Coronary artery (tissue), 2 donors: ENCODE measurements at places on chromosomes 7 and 10.

- DNase-seq: no peak
Measured at GRCh38 chr10:75764974-75765788, 333.8 kb downstream of the LRMDA start.

- DNase-seq: no peak
Measured at GRCh38 chr10:113527211-113527906, 25.5 kb upstream of the HABP2 start.

DNA sequence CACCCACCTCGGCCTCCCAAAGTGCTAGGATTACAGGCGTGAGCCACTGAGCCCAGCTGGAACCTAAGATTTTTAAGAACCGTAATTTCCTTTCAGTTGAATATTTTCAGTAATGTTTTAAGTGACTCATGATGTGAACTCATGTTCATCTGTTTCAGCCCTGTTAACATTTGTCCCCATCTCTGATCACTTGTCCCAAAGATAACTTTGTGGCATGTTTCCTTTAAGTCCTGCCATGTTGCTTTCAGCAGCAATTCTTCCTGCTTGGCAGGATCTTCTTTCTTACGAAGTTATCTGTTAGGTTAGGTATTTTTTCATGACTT is 19.3 kb downstream of the ZRANB1 start:
- no peak for DNase-seq

DNA sequence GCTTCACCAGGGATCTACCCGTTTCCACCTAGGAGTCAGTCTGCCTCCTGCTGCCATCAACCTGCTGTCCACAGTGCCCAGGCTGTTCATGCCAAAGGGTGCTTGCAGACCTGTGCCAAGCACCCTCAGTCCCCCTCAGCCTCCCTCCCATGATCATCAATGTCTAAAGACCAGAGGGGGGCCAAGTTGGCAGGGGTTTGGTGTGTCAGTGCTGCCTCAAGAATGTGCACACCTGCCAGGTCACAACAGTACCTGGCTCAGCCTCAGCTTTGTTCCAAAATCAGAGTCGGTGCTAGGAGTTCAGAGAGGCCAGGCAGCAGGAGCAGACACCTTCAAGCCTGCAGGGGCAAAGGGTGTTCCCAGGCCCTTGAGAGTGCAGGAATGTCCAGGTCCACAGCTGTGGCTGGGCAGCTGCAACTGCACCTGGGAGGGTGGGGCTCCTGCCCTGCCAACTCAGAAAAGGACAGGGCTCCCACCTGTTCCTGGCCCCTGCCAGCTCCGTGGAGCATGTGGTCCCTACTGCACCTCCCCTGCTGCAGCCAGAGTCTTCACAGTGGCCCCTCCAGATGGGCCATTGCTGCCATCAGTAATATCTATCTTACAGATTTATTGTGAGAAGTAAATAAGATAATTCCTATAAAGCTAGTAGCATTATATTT is 219.5 kb downstream of the POLR1F start:
- no peak for DNase-seq

DNA sequence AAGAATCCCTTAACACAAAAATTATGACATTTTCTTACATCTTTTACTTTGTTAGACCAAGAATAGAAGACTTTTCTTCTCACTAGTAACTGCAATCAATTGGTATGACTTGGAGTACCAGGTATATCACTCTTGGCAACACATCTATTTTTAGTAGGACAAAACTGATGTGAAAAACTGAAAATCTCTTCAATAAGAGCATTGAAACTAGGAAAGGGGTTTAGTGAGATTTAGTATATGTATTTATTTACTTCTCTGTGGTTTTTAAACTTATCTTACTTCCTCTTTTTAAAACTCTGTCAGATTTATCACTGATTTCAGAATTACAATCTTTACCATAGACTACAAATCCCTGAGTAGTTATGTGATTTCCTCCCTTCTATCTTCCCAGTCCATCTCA is 366.2 kb downstream of the PCDH15 start:
- no peak for DNase-seq

DNA sequence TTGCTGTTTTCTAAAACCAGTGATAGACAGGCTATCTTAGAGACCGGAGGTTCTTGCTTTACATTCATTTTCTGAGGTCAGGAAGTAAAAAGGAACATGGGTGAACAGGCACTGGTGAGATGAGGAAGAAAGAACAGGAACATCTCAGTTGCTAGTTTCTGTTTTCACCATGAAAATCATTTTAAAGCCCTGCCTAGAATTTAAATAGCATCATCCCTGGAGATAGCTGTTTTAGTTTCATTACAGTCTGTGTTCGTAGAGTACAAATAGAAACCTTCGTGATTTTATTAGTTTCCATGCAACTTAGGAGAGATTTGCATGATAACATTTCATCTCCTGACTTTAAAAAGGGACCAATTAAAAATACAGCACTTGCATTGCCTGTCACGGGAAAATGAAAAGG is 14.7 kb downstream of the KCNMA1 start:
- no peak for DNase-seq

DNA sequence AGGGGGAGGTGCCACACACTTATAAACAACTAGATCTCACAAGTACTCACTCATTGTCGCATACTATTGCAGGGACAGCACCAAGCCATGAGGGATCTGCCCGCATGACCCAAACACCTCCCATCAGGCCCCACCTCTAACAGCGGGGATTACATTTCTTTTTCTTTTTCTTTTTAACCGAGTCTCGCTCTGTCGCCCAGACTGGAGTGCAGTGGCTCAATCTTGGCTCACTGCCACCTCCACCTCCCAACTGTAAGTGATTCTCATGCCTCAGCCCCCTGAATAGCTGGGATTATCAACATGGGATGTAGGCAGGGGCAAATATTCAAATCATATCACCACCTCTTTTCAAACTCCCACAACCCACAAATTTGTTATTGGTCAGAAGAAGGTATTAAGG is 76.7 kb downstream of the SKAP2 start:
- DNase-seq: no peak

- no peak for DNase-seq
Measured at GRCh38 chr7:2499719-2500430, 19.7 kb upstream of the LFNG start.

- no peak for DNase-seq
Measured at GRCh38 chr10:12902135-12902572, 99.4 kb downstream of the CCDC3 start.

- no peak for DNase-seq
Measured at GRCh38 chr7:85716353-85716752, 529.5 kb upstream of the SEMA3D start.

DNA sequence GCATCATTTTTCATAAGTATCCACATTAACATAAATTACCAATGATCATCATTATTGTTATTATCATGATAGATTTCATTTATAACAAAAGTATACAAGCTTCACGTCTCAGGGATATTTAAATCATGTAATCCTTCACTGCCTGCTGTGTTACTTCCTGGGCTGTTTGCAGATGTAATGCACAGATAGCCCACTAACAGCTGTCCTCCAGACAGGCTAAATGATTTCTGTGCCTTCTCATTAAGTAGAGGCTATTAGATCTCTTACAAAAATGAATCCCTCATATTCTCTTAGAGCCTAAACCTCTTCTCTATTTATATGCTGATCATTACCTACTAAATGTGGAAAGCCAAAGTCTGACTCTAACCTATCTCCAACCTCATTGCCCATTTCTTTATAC is 9.3 kb downstream of the PCLO start:
- no peak for DNase-seq

DNA sequence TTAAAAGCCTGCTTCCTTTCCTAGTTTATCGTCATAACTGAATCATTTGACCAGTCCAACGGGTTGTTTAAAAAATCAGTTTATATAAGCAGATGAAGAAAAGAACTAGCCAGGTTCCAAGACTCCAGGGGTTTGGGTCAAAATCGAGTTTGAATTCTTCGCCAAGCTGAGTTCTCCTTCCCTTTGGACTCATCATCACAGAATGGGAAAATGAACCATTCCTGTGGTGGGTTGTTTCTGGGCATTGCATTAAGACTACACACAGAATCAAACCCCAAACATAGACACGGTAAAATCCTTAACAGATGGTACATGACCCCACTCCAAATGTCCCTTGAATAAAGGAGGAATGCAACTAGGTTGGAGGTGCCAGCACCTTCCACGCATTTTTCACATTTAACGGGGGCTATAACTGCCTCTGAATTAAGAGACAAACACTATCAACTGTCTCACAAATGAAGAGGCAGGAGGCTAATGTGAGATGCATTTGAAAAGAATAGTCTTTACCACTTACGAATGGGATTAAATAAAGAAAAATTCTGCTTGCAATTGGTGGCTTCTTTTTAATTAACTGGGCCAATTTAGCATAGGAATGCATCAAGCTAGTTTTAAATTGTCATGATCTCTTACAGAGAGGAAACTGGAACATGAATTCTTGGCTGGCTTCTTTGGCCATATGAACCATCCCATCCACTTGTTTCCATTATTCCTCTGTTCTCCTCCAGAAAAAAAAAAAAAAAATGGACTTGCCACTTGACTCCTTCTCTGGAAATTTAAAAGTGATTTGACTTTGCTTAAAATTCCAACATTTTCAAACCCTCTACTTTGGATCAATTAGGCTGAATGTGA is 61.1 kb downstream of the CHST15 start:
- no peak for DNase-seq

DNA sequence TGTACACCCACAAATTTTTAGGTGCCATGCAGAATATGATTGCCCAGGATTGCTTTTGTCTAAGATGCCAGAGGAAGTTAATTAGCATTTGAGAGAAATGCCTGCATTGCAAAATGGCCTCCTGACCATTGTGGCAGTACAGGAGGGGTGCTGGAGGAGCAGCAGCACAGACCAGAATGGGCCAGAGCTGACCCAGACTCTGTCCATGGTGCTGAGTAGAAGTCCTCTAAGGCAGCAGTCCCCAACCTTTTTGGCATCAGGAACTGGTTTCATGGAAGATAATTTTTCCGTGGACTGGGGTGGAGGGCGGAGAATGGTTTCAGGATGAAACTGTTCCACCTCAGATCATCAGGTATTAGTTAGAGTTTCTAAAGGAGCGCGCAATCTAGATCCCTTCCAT is 217.8 kb upstream of the AGK start:
- DNase-seq: no peak

DNA sequence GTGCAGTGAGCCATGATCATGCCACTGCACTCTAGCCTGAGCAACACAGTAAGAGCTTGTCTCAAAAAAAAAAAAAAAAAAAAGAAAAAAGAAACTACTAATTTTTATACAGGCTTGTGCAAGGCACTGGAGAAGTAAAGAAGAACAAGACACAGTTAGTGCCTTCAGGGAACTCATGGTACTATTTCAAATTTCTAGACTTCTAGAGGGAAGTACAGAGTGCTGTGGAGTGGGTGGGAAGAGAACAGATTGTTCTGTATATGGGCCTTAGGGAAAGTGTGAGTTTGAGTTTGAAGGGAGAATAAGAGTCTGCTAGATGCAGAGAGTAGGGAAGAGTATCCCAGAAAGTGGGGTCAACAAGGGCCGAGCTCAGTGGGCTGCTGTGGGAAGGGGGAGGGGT is 234.8 kb downstream of the PHTF2 start:
- no peak for DNase-seq

DNA sequence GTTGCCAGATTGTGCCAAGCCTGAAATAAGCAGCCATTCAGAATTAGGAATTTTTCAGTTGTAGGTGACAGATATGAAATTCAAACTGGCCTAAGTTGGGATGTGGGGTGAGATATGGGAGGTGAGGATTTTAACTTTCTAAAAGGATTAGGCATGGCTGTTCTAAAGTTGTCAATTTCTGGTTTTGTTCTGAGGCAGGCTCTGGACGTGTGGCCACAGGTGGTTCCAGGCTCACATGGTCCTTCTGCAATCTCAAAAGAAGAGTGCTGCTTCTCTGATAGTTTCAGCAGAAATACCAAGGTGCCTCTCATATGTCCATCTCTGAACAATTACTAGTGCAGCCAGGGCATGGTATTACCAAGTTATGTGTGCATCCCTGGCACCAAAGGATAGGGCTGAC is 21.4 kb downstream of the EFCAB10 start:
- DNase-seq: no peak

DNA sequence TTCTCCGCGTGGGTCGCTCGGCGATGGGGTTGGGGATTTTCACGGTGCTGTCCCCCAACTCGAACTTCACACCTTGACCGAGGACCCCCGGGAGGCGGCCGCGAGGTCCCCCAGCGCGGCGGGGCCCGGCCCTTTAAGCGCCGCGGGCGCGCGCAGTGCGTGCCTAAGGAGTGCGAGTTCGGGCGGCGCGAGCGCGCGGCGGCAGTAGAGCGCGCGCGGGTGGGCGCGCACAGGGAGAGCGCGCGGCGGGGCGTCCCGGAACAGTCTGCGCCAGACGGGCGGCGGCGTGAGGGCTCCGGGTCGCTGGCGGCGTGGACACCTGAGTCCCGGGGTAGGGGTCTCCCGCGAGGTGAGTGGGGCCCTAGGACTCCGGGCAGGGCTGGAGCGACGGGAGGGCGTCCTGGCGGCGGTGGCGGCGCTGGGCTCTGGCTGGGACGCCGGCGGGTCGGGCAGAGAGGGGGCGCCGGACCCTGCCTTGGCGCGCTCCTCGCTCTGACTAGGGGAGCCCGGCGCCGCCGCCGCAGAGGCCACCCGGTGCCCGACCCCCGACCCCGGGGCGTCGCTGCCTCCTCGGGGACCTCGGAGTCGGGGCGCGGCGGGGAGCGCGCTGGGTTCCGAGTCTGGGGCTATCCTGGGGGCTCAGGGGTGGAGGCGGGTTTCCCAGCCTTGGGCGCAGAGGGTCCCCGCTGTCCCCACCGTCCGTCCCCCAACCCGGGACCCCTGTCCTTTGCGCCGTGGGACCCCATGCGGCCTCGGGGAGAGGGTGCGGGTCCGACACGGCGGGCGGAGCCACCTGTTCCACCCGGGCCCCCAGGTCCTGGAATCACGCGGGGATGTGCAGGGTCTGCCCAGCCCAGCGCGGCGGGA is at the start of gene PROSER2:
Gene PROSER2 (plus strand): TSS at position 235 of the 867 bp plus-strand sequence. CDS start 28,722 bp downstream, outside the sequence.
- no peak for DNase-seq

GRCh38 chr10:79048639-79049550 is 19.9 kb upstream of the ZMIZ1 start:
- peak; percentile 72 for DNase-seq

GRCh38 chr7:29810297-29810696 is 4.0 kb downstream of the WIPF3 start:
- DNase-seq: no peak

DNA sequence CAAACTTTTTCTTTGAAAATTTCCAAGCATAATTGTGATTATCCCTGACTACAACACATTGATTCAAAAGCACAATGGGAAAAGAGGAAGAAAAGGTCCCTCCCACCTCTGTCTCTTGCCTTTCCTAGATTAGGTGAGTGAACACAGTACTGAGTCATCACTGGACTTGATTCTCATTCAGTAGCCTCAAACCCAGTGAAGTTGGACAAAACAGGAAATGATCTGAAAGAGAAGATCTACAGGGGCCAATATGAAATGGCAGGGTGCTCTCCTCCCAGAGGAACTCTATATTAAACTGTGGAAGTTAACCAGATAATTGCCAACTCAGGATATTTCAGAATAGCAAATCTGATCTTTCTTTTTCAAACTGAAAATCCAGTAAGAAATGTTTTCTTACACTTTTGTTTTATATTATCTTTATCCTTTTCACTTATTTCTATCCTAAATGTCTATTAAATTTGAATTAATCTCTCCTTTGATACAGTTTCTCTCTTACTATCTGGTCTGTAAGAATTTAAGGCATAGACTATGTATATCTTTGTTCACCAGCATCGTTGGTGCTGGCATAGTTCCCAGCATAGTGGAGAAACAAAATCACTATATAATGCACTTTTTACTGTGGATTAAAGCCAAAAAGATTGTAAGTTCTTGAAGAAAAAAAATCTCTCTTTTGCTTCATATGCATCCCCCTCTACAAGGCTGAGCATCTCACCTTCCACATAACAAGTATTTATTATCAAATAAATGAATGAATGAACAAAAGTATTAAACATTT is 41.4 kb upstream of the IKZF1 start:
- no peak for DNase-seq

GRCh38 chr10:53843736-53844362 is 957.2 kb downstream of the PCDH15 start:
- no peak for DNase-seq

GRCh38 chr7:155263051-155263450 is 34.6 kb upstream of the INSIG1 start:
- no peak for DNase-seq
